Stimulated activated CD4-positive, alpha-beta T cell treated with anti-CD3 and anti-CD28 coated beads, TNF-alpha, amount 100 ng/mL, for 4 hours (primary cell): ENCODE measurements at places on chromosomes 7 and 10.
A peak's percentile ranks its signal among the peaks of the same experiment; 100 is the strongest.

- no peak for DNase-seq
Measured at GRCh38 chr10:19325581-19325980, 277.0 kb downstream of the MALRD1 start.

- DNase-seq, result no peak
Measured at GRCh38 chr10:126905776-126906703, 812 bp downstream of the DOCK1 start.

DNA sequence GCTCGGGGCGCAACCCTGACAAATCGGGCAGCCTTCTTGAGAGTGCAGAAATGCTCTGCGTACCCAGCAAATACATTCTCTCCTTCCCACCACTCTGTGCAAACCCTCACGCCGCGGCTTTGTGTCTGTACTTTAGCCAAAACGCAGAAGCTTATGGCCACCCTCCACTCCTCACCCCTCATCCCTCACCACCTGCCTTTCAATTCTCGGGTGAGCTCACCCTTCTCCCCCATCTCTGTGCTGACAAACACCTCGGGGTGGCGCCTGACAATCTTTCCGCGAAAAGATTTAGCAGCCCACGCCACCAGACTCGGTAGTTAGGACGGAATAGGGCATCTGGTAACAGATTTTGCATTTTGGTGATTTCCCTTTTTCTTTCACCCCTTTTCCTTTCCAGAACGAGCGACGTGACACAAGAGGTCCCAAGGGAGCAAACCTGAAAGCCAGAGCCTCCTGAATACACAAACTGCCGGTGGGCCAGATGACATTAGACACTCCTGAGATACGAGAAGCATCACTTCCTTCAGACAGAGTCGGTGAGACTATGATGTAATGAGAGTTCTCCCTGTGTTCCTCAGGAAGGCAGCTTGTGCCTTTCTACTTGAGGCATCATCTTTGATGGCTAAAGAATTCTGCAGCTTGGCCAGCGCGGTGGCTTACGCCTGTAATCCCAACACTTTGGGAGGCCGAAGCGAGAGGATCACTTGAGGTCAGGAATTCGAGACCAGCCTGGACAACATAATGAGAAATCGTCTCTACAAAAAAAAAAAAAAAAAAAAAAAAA lies 671 bp upstream of the ATAD1 start:
- peak; percentile 55 for DNase-seq

DNA sequence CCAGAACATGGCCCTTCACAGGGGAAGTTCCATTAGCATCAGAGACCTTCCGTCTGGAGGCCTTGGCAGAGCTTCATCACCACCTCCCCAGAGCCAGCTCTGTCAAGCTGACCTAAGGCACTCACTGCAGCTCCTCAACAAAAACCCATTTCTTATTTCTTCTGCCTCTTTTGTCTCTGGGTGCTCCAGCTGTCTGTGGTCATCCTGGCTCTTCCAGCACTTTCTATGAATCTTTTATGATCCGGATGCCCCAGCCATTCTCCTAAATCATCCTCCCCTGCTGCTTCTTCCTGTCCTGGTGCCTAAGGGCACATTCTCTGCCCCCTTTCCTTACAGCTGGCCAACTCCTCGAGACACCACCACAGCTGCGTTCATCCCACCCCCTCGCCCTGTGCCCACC lies 171.7 kb upstream of the INSYN2A start:
- DNase-seq, result no peak

DNA sequence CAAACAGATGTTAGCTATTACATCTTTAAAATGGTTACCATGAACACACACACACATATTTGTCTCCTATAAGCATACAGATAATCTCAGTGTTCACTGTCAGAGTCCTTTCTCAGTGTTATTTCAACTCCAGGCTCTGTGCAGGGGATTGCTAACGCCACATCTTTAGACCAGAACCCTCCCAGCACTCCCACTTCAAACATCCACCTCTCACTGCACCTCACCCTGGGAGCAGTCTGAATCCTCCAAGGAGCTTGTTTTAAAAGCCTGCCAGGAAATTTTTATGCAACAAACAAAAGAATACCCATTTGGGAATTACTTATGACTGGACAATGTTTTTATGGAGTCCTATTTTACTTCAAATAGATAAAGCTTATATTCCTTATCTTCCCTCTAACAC lies 107.4 kb downstream of the PARD3 start:
- no peak for DNase-seq

GRCh38 chr7:6558837-6559236 lies 7.6 kb upstream of the GRID2IP start:
- DNase-seq, result no peak

DNA sequence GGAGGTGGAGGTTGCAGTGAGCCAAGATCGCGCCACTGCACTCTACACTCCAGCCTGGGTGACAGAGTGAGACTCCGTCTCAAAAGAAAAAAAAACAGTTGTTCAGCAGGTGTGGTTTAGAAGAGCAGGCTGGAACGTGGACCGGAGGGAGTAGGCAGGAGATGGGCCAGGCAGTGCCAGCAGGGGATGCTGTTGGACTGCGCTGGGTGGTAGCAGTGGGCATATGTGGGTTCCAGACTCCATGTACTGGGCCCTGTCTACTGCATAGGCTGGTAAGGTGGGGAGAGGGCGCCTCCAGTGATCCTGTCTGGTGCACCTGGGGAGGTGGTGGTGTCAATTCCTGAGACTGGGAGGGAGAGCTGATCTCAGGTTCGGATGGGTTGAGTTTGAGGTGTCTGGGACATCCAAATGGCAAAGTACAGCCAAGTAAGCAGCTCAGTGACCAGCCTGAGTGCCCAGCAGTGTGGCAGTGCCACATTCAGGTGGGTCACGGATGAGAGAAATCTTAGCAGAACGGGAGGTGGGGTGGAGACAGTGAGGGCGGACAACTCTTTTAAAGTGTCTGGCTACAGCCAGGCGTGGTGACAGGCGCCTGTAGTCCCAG lies 25.9 kb downstream of the SFXN4 start:
- DNase-seq, result no peak

DNA sequence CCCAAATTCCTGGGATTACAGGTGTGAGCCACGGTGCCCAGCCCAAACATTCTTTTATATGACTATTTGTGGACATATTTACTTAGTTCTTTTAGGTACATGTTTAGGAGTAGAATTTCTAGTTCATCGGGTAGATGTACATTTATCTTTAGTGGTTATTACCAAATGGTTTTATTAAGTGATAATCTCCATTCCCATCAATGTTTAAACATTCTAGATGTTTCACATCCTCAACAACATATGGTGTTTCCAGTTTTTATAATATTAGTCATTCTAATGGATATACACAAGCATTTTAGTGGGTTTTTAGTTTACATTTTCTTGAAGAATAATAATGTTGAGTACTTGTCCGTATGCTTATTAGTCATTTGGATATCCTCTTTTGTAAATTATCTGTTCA lies 131.7 kb downstream of the RTKN2 start:
- no peak for DNase-seq

- DNase-seq, result no peak
Measured at GRCh38 chr10:108620821-108621534, 1302.3 kb downstream of the XPNPEP1 start.

DNA sequence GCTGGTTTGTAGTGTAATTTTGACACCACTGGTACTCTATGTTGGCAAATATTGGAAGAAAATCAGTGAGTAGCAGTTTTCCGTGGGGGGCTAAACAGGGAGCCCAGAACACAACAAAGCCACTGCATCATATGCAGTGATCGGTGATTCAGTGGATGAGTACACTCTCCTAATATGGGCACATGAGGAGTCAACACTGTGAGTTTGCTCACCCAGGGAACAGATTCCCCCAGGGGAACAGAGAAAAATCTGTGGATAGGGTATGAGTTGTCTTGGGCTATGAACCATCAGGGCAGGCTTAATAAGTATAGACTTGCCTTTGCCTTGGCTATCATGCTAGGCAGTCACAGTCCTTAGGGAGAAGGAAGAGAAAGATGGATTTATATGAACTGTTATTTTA lies 227.7 kb upstream of the SEMA3E start:
- no peak for DNase-seq

DNA sequence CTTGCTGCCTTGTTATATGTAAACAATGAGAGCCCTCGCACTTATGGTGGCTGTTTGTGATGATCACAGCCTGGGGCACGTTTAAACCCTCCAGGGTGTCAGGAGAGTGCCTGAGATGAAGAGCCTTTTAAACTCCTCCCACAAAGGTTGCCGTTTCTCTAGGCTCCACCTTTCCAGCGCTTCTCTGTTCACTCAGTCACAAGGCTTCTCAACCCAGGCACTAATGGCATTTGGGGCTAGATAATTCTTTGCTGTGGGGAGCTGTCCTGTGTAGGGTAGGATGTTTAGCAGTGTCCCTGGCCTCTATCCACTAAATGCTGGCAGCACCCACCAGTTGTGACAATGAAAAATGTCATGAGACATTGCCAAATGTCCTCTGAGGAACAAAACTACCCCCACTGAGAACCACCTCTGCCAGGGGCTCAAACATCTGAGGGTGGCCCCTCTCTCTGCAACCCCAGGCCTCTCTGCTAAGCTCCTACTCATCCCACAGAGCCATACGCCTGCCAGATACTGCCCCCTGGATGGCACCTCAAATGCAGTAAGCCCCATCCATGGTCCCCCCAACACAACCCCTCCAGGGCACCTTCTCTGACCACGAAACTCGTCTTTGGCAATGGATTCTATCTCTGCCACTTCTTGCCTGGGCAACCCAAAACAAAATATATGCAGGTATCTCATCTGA lies 144.3 kb upstream of the ZMIZ1 start:
- no peak for DNase-seq

DNA sequence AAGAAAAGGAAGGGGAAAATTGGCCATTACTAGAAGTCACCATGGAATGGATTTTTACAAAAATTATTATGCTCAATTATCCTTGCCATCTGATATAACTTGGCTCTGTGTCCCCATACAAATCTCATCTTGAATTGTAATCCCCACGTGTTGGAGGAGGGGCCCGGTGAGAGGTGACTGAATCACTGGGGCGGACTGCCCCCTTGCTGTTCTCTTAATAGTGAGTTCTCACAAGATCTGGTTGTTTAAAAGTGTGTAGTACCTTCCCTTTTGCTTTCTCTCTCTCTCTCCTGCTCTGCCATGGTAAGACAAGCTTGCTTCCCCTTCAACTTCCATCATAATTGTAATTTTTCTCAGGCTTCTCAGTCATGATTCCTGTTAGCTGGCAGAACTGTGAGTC lies 1023.6 kb downstream of the XPNPEP1 start:
- no peak for DNase-seq

DNA sequence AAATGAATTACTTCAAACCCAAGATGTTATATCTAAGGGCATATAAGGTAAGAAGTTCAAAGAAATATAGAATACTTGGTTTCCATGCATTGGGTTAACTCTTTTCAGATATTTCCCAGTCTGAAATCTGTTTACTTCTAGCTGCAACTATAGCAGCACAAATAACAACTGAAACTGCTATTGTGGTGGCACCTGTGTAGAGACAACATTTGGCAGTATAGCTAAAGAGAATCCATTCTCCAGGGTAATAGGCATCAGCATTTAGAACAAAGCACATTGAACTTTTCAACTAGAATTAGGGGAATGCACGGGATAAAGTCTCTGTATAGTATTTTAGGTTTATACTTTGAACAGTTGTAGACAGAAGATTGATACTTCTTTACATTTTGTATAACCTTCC lies 19.7 kb upstream of the CALCR start:
- DNase-seq, result no peak

DNA sequence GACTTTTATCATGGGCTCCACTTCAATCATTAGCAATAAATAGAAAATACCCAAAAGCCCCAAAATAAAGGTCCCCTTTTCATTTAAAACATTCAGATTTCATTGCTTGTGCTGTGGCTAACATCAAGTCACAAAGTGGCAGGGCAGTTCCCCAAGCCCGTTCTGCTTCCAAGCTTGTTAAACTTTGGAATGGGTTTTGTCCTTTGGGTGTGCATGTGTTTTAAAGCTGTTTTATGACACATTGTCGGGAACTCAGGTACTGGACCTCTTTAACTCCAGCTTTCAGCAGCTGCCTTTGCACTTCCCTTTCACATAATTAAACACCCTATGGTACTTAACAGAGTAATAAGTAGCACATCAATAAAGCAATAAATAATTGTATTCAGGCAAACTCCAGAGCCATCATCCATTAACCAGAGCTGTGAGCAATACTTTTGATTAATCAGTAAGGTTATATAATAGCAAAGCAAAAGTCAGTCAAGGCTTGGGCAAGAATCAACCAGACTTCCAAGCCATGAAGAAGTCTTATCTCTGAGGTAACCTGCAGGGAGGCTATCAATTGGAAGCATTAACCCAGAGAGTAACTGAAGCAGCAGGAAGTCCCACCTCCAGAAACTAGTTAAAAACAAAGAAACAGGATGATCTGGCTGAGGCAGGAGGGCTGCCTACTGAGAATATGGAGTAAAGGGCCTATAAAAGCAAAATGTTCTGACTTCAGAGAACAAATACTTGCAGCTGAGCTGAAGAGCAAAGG lies 56.1 kb upstream of the ARID5B start:
- no peak for DNase-seq

DNA sequence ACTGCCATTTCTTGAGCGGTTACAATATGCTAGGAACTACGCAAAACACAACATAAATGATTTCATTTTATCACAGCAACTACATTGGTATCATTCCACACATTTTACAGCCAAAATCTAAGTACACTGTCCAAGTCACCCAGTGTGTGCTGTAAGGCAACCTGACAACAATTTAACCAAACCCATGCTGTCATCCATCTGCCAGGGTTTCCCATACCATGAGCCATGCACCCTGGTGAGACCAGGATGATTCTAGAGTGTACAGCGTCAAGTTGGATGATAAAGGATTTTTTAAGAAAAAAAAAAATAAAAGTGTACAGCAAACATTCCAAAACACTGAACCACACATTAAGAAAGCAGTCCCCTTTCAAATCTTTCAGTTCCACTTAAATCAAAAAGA lies 52.9 kb downstream of the PIK3AP1 start:
- DNase-seq, result no peak

DNA sequence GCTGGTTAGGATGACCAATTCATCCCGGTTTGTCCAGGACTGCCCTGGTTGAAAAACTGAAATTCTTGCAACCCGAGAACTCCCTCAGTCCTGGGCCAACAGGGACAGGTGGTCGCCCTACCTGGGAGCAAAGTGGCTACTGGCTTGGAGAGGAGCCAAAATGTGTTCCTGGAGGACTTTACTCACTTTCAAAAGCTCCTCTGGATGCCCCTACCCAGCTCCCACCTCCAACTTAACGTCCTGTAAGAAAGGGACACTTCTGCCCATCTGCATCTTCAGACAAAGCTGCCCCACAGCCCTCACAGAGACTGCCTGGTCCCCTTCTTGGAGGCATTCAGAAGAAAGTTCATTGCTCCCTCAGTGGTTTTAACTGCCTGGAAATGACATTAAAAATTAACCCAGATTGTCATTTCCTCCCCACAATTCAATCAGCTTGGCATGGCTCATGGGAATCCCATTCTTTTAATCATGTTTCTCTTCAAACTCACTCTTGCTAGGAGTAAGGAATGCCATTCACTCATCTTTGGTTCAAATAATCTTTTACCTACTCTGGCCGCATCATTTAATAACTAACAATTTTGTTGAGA lies 24.0 kb upstream of the HSPA12A start:
- no peak for DNase-seq

- DNase-seq, result no peak
Measured at GRCh38 chr10:125691160-125691981, 8.4 kb upstream of the TEX36 start.

GRCh38 chr7:116446212-116446855 lies 53.2 kb upstream of the CAV2 start:
- no peak for DNase-seq
